ENCODE measurements at places on chromosomes 12 and 14.
A peak's percentile ranks its signal among the peaks of the same experiment; 100 is the strongest.

- DNase-seq: no peak
Observed at GRCh38 chr12:1217191-1217949, 226.3 kb downstream of the ERC1 start.

GRCh38 chr14:68404146-68404527, 388.7 kb downstream of the ZFP36L1 start:
- no peak for DNase-seq

- DNase-seq: peak; percentile 22
Observed at GRCh38 chr14:60349663-60350365, 100.8 kb downstream of the PPM1A start.

GRCh38 chr14:105602799-105603793, 76.7 kb downstream of the TMEM121 start:
- no peak for DNase-seq

DNA sequence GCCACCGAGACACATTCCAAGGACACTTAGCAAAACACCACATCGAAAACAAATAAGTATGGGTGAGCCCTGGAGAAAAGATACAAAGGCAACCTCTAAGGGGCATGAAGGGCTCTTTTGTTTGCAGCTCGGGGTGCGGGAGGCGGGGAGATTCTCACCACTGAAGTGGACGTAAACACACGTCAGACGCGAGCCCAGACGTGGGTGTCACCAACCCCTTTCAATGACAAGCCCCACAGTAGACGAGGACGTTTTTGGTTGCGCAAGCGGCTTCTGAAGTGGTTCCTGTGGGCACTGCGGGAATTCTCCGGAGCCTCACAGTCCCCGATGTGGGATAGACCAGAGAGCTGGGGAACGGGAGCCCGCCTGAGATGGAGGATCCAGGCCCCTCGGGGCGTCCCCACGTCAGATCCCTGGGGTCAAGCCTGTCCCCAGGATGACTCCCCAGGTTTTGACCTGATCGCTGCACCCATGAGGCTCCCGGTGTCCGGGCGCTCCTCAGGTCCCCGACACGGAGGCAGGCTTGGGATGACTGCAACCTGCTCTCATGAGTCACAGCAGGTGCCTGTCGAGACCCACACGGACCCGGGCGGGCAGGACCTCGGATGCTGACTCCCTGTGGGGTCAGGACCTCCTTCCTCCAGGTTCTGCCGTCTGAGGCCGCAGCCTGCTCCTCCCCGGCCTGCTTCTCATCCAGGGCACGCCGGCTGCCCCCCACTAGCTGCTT, 20.3 kb upstream of the ADGRD1 start:
- DNase-seq: no peak

GRCh38 chr14:77087631-77088030, 10.4 kb upstream of the CIPC start:
- no peak for DNase-seq

- DNase-seq: no peak
Observed at GRCh38 chr14:68413509-68413908, 379.4 kb downstream of the ZFP36L1 start.

DNA sequence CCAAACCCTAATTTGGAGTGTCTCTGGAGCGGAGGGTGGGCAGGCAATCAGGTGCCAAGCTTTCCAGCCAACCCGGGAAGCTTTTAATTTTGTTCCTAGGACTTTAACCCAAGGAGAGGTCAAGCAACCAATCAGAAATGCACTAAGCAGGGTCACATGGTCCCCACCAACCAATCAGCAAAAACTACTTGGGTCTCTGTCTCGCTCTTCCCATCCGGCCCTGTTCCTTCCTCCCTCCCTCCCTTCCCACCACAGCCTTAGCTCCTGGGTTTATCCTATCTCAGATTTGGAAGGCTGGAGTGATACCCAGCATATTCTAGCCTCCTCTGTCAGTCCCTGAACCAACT, 7.3 kb downstream of the HOXC5 start:
- DNase-seq: no peak

DNA sequence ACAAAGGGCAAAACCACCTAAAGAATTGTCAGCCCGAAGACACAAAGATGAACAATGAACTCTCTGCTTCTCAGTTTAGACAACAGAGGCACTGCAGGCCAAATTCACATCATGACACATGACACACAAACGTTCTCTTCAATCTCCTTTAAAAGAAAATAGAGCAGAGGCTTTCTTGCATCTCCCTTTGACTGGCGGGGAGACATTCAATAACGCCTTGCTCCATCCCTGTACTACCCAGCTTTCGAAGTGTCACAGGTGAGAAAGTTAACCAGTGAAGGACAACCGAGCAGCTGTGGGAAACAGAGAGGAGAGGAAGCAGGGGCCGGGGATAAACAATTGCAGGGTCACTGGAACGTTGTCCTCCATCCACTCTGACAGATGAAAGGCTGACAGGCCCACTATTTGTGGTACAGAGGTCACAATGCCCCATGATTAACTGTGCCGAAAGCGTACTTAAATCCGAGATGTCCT, 130.8 kb downstream of the PHLDA1 start:
- DNase-seq: no peak

- DNase-seq: no peak
Observed at GRCh38 chr12:92995258-92995903, 66.3 kb upstream of the EEA1 start.

- no peak for DNase-seq
Observed at GRCh38 chr12:32688786-32689185, 9.7 kb downstream of the DNM1L start.

DNA sequence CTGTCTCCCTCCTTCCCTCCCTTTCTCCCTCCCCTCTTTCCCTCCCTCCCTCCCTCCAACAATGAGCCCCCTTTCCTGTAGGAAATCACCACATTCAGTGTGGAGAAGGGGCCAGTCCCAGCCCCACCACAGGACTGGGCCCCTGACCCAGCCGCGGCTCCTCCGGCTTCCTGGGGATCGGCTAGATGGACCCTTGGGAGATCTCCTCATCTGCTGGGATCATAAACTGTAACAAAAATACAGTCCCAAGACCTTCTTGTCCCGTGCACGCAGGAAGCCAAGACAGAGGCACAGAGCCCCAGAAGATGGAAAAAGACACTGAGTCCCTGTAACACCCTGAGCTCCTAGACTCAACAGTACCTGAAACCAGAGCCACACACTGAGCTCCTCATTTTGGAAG, 23.9 kb downstream of the DIO3 start:
- no peak for DNase-seq

DNA sequence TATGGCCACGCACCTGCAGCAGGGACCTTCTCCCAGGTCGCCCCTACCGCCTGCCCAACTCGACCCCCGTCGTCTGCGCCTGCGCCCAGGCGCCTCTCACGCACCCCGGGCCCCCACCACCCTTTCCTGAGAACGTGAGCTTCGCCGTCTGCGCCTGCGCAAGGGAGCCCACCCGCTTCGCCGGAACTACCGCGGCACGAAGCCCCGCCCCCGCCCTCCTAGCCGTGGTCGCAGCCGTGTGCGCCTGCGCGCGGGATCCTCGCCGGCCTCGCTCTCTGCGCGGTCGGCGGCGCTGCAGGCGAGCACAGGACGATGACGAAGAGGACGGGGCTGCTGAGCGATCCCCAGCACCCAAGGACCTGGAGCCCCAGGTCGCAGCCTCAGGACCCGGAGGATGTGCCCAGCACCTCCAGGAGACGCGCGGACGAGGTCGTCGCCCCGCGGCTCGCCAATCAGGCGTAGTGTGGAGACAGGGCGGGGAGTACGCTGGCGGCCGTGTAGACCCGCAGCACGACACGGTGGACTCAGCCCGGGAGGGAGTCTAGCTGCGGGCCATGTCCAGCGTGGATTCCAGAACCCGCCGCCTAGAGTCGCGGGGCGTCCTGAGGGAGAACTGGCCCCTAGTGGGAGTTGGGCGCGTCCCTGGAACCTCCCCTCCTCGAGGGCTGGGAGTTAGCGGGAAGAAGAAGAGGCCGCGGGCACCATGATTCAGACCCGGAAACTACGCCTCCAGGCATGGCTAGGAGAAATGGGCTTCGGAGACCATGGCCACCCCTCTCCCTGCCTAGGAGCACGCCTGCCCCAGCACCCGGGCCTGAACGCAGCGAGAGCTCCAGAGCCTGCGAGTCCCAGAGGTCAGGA, 1120.8 kb upstream of the TMEM132C start:
- no peak for DNase-seq

- no peak for DNase-seq
Observed at GRCh38 chr14:50542941-50543418, 10.6 kb upstream of the MAP4K5 start.

DNA sequence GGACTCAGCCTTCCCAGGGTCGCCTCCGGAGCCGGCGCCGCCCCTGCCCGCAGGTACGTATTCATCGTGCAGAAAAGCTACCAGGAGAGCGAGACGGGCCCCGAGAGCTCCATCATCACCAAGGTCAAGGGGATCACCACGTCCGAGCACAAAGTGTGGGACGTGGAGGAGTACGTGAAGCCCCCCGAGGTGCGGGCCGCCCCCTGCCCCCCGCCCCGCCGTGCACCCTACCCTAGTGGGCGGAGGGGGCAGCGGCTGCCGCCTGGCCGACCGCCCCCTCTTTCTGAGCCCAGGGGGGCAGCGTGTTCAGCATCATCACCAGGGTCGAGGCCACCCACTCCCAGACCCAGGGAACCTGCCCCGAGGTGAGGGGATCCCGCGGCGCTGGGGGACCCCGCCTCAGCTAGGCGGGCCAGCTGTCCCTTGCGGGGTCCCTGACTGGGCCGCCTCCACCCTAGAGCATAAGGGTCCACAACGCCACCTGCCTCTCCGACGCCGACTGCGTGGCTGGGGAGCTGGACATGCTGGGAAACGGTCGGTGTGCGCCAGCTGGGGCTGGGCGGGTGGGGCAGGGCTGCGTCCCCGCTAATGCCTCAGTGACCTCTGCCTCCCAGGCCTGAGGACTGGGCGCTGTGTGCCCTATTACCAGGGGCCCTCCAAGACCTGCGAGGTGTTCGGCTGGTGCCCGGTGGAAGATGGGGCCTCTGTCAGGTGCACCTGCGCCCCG, 973 bp downstream of the P2RX2 start:
- no peak for DNase-seq

GRCh38 chr14:61132336-61132735, 148.8 kb downstream of the TMEM30B start:
- no peak for DNase-seq

DNA sequence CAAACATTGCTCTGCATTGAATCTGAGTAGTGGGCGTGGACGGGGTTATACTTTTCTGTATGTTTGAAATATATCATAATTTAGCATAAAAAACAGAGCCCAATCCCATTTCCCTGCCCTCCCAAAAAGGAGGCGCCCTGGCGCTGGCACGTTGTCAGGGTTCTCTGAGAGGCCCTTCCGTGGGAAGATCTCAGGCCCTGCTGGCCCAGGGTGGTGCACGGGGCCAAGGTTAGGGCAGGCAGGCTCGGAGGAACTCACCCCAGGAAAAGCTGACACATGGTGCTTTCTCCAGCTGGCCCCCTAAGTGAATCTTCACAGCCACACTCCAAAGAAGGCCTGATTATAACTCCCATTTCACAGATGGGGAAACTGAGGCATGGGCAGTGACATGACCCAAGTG, 17.2 kb downstream of the DIO3 start:
- no peak for DNase-seq

- DNase-seq: peak; percentile 63
Observed at GRCh38 chr12:38905480-38906351, at the start of gene CPNE8. CPNE8 (minus strand) TSS chr12:38905591; CDS start chr12:38905534, 57 bp downstream.

DNA sequence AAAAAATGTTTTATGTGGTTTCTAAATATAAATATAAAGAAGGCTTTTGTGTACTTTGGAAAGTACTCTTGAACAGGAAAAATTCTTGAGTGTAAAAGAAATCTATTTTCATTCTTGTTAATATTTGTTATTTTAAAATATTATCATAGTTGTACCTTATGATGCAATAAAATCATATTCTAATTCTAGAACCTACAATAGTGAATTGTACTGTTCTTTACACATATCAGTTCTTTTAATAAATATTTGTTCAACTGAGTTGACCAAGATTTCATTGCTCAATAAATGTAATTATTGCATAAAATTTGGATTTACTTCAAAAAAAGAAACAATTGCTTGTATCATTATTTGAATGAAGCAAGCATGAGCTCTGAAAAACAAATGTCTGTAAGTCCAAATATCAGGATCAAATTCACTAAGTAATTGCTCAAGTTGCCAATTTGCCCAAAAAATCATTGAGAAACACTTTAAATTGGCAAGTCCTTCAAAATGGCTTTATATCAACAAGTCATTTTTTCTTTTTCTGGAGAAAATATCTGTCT, 191.6 kb upstream of the SLC16A7 start:
- no peak for DNase-seq

DNA sequence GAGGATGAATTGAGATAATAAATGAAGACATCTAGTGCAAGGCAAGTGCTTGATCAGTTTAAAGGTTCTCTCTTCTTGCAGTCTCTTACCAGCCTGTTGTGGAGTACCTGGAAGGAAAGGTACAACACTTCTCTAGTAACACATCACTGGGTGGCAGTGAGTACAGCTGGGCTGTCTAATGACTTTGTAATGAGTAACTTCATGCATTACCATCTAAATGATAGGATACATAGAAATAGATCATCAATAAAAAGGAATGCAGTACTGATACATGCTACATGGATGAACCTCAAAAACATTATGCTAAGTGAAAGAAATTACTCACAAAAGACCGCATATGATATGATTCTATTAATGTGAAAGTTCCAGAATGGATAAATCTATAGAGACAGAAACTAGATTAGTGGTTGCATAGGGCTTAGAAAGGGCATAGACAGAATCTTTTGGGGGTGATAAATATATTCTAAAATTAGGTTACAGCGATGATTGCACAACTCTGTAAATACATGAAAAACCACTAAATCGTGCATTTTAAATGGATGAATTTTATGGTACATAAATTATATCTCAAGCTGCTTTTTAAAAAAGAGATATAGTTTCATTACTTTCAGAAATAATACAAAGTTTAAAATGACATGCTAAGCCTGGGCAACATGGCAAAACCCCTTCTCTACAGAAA, 224.4 kb downstream of the CHST11 start:
- DNase-seq: no peak

GRCh38 chr12:21672146-21672545, 14.5 kb upstream of the LDHB start:
- DNase-seq: no peak

GRCh38 chr12:47904713-47905709, at the start of gene VDR:
VDR (minus strand) TSS chr12:47904994; CDS start chr12:47879113, 25,881 bp downstream.
- DNase-seq: peak; percentile 83

DNA sequence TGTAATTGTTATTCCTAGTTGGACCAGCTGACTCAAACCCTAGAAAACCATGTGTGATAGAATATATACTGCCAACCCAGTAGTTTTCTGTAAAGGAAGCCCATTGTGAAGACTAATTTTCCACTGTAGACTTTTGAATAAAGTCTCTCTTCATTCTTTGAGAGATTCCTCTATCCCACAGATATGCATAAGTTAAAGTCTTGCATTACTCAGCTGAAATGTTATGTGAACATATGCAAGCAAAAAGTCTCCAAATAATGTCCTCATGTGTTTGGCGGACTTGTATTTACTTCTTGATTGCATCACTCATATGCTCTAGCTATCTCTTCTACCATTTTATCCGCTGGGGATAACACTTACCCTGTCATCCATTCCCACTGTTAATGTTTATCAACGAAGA, 35.1 kb upstream of the OTOGL start:
- DNase-seq: no peak

DNA sequence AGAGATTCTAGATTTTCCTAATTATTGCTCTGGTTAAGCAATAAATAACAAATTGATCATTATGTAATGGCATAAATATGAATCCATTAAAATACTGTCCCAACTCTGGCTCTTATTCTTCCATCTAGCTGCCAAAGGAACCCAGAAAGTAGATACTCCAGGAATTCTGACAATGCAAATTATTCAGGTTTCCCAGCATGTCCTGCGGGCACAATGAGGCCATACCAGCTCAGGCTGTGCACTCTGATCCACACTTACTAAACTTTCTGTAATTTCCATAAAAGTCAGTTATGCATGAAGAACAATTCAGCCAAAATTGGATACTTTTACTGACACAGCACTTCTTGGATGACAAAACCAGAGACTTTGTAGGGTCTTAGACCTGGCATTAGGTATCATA, 576.3 kb downstream of the KCNH5 start:
- no peak for DNase-seq
